ENCODE measurements at places on chromosomes 3 and 15. TPM values are rescaled to one million over a fixed set of nuclear protein-coding genes. Genes with fewer than 3 reads are reported as not detected.

Gene FOXL2
- not detected for polyA plus RNA-seq

GRCh38 chr3:52866427-52866826 lies 30.9 kb downstream of the STIMATE start:
- no peak for DNase-seq

DNA sequence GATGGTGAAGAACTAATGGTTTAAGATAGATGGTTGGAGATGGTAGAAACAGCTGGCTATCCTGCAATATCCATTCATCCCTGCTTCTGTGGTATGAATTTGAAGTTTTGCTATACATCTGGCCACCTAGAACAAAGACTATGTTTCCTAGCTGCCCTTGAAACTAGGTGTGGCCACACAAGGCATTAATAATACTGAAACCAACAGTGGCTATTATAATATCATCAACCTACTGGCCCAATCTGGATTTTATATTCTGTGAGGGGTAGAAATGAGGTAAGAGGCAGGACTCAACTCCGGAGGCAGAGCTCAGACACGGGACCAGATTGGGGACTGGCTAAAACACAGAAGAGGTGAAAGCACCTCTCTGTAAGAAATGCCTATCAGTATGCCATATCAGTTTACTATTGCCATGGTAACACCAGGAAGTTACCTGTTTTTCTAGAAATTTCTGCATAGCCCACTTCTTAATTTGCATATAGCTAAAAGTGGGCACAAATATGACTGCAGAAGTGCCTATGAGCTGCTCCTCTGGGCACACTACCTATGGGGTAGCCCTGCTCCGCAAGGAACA lies 8.4 kb downstream of the IFT80 start:
- DNase-seq = no peak

GRCh38 chr3:66035763-66036477 lies 2.8 kb downstream of the MAGI1 start:
- DNase-seq = no peak

- DNase-seq = no peak
Observed at GRCh38 chr3:141366285-141367037, 1.8 kb upstream of the ZBTB38 start.

- no peak for DNase-seq
Observed at GRCh38 chr3:106962993-106963392, 414.2 kb upstream of the CCDC54 start.
